Ovary (tissue), 10 donors: ENCODE measurements at places on chromosomes 6 and 20.

- H3K4me1 ChIP-seq, result no peaks in the 10 kb centered on the region
- DNase-seq, result no peak
- no peak overlapping the region for H3K27ac ChIP-seq
- no peak overlapping the region for H3K4me3 ChIP-seq
These were observed 32.8 kb upstream of the ENPP5 start for GRCh38 chr6:46203391-46204177.

DNA sequence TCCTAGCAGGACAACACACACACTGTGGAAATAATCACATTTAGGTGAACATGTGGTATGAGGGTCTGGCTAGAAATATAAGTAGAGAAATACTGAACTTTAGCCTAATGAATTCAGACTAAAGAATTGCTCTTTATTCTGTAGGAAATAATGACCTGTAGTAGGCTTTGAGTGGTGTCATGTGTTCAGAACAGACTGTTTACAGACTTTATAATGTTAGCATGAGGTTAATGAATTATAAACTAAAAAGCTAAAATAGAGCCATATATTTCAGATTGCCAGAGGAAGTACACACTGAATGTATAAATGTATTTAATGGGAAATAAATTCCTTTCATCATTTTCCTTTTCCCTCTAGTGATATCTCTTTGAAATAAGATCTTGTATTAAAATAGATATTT, 669.5 kb upstream of the EPHA7 start:
- no peak overlapping the region for H3K27ac ChIP-seq
- H3K4me3 ChIP-seq, result no peak overlapping the region
- H3K36me3 ChIP-seq, result no peaks in the 10 kb centered on the region

- no peaks in the 10 kb centered on the region for H3K36me3 ChIP-seq
- no peak overlapping the region for H3K27ac ChIP-seq
These were observed 30.3 kb downstream of the PPARD start for GRCh38 chr6:35372633-35373032.

GRCh38 chr20:16317445-16318362, 255.5 kb downstream of the KIF16B start:
- no peaks in the 10 kb centered on the region for H3K36me3 ChIP-seq
- no peaks in the 10 kb centered on the region for H3K4me1 ChIP-seq
- no peaks in the 10 kb centered on the region for H3K27me3 ChIP-seq
- no peak overlapping the region for H3K4me3 ChIP-seq

GRCh38 chr6:169738976-169739529, 12.3 kb downstream of the DYNLT2 start:
- no peak for DNase-seq
- no peaks in the 10 kb centered on the region for H3K4me1 ChIP-seq
- no peaks in the 10 kb centered on the region for H3K36me3 ChIP-seq
- H3K4me3 ChIP-seq, result no peak overlapping the region
- H3K27ac ChIP-seq, result no peak overlapping the region
- H3K27me3 ChIP-seq, result no peaks in the 10 kb centered on the region
